Muscle of back (tissue), 13 donors: ENCODE measurements at places on chromosomes 16 and 17.

GRCh38 chr17:51065466-51065865, 55.2 kb downstream of the SPAG9 start:
- no peak for DNase-seq

DNA sequence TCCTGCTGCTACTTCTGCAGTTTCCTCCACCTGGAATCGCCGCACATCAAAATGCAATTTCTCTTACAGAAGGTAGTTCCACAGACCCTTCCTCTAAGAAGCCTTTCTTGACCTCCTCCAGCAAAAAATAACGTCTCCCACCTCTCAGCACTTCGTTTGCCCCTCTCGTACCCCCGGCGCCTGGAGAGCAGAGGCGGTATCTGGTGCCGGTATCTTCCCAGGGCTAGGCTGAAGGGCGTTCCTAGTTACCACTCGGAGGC, 482 bp downstream of the DCTPP1 start:
- no peak for DNase-seq

GRCh38 chr16:22091721-22092120, 620 bp upstream of the VWA3A start:
- no peak for DNase-seq

DNA sequence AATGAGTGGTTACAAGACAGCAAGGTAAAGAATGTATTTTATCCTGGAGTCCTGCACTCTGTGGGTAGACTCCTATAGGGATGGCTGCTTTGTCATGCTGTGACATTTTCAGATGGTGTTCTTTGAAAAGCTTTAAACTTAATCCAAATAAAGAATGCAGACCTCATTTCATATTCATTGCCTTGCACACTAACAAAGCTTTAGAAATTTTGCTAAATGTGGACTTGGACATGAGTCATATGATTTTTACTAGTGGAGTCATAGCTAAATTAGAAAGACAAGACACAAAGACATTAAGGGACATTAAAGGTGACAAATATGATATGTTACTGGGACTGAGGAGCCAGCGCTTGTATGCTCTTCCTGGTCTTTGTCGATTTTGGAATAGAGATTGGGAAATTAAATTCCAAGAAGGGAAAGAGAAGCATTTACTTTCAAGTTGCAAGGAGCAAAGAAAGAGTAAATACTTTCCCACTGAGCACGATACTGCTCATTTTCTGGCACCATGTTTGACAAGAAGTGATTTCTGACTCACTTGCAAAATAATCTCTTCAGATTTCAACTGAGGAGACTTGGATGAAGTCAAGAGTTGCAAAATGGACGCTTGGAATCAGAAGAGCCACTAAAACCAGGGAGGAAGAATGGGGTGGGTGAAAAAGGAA, 152.9 kb upstream of the MYOCD start:
- no peak for DNase-seq

DNA sequence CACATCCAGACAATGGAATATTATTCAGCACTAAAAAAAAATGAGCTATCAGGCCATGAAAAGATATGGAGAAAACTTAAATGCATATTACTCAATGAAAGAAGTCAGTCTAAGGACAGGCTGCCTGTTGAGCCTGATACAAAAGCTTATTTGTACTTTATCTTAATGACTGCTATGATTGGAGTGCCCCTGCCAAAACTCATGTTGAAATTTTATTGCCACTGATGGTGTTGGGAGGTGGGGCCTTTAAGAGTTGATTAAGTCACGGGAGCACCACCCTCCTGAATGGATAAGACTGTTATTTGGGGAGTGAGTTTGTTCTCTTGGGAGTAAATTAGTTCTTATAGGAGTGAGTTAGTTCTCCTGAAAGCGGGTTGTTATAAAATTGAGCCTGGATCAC, 9.9 kb downstream of the C17orf67 start:
- DNase-seq, result no peak

- no peak for DNase-seq
Observed at GRCh38 chr17:68594552-68594951, 6.6 kb downstream of the FAM20A start.

GRCh38 chr17:82231312-82231561, 2.4 kb downstream of the SLC16A3 start:
- no peak for DNase-seq

- no peak for DNase-seq
Observed at GRCh38 chr17:57463103-57463885, 207.0 kb downstream of the MSI2 start.

- DNase-seq, result no peak
Observed at GRCh38 chr17:79435962-79436361, 174.9 kb downstream of the RBFOX3 start.

- peak; percentile 28 for DNase-seq
Observed at GRCh38 chr16:15440852-15441251, 6.5 kb downstream of the BMERB1 start.

- peak; percentile 43 for DNase-seq
Observed at GRCh38 chr16:28543072-28543471, 4.3 kb upstream of the NUPR1 start.

GRCh38 chr17:77865716-77866115, 92.8 kb upstream of the TNRC6C start:
- no peak for DNase-seq

DNA sequence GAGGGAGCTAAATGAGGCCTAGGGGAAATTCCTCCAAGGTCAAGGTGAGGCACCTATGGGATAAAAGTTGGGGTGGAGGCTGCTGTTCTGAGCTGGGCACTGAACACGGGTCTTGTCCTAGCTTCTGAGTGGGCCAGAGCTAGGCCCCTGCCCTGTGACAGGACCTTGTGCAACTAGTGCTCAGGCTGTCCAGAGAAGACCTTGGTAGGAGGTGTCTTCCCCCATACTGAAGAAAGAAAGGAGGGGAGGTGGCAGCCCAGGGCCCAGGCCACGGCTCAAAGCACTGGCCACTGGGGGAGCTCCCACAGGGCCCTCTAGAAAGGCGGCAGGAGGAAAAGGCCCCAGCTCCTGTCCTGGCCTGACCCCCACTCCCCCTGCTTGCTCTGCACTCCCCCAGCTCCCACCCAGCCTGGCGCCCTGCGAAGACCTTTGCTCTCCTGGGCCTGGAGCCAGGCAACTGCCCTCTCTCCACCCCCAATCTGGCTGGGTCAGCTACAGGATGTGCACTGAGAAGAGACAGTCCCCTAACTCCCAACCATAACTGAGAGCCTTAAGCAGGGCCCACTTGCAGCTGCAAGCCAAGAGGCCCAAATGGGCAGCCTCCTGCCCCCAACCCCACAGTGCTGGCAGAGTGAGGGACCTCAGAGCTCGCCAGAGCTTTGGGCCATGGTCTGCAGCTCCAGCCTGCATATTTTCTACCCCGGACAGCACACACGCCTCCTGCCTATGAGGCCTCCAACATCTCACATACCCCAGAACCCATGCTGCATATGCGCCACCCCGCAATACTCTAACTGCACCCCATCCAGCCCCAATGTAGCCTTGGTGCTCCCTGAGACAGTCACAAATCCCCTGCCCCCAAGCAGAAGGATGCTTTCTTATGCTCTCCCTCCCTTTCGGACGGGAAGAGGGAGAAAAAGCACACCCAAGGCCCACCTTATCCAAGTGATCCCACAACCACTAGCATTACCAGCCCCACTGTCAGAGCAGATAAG, 15.3 kb downstream of the HSD11B2 start:
- no peak for DNase-seq

- no peak for DNase-seq
Observed at GRCh38 chr16:63005356-63005755, 969.1 kb upstream of the CDH8 start.

DNA sequence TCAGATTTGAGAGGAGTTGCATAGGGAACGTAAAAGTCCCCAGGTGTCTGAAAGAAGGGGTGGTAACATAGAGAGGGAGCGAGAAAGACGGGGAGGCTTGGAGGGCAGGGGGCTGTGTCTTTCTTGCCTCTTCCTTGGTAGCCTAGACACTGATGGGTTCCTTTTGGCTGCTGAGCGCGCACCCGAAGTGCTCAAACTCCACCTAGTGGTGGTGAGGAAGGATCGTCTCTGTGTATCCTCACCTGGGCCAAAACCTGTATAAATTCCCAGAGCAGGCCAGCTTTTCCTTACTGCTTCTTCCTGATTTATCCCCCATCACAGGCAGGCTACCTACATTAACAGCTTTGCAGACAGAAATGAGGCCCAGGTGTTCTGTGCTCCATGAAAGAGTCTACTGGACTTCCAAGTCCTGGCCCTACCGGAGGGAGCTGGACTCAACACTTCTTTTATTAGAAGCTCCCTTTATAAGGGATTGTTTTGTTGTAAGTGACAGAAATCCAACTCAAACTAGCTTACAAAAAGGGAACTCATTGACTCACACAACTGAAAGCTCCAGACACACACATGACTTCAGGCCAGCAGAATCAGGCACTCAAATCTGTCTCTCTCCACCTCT, 5.5 kb upstream of the SLC25A35 start:
- peak; percentile 50 for DNase-seq

DNA sequence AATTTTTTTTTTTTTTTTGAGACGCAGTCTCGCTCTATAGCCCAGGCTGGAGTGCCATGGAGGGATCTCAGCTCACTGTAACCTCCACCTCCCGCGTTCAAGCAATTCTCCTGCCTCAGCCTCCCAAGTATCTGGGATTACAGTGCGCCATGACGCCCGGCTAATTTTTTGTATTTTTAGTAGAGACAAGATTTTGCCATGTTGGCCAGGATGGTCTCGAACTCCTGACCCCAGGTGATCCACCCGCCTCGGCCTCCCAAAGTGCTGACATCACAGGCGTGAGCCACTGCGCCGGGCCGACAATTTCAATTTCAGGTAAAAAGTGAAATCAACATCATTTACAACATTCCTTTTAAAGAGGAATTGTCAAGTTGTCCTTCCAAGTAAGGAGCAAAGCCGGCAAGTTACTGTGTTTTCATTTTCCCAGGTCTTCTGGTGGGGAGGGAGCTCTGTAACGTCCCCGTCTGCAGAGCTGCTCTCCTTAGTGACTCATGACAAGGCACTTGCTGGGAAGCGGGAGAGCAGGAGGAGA, 873 bp downstream of the NPLOC4 start:
- no peak for DNase-seq

GRCh38 chr17:67245694-67246402, 852 bp upstream of the HELZ start:
- no peak for DNase-seq

DNA sequence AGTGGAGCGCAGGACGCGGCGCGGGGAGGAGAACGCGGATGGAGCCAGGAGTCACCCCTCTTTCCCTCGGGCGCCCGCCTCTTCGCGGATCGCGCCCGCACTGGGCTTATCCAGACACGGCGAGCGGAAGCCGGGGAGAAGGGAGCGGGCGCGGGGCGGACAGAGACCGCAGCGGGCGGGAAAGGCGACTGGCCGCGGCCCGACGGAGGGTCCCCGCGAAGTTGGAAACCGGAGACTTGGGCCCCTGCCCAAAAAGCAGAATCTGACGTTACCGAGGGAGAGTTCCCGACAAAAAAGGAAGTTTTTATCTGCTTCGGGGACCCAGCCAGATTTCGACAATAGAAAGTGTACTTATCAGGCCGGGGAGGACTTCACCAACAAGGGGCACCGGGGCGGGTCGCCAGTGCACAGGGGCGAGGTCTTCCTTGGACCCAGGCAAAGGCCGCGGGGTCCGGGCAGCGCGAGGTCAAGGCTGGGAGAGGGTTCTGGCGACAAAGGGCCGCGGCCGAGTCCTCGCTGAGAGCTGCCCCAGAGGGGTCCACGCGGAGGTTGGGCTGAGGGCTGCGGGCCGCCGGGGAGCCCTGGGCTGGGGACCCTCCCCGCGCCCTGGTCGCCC, 519 bp downstream of the ST6GALNAC2 start:
- DNase-seq, result no peak

GRCh38 chr17:82300707-82301270, 16.6 kb downstream of the CD7 start:
- peak; percentile 63 for DNase-seq

DNA sequence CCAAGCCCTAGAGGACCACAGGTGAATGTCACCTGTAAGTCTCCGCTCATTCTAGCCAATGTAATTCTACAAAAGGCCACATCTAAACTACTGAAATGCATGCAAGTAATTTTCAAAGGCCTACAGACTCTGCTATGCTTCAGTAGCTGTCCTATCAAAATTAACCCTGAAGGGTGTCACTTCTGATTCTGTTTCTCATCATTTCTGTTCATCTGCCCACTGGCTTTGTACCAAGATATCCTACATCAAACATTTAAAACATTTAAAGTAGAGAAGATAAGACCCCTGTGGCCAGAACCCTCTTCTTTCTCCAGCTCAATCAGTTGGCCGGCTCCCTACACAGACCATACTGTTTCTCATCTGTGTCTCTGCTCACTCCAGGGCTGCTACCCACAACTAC, 21.5 kb downstream of the PHF12 start:
- no peak for DNase-seq

DNA sequence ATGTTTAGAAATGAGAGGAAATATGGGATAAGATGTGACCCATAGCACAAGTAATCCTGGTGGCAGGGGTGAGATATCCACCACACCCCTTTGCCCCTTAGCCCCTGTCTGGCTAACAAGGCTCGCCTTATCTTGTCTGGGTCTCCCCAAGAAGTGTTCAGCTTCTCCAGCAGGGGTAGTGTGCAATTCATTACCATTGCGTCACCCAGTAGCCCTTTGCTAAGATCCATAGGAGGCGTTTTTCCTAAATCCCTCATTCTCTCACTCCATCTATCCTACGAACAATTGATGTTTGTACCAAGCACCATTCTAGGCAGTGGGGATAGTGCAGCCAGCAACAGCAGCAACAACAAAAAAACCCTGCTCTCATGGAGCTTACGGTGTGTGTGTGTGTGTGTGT, 30.8 kb downstream of the CCDC42 start:
- no peak for DNase-seq

GRCh38 chr17:65774787-65775186, 213.3 kb upstream of the AXIN2 start:
- DNase-seq, result no peak

DNA sequence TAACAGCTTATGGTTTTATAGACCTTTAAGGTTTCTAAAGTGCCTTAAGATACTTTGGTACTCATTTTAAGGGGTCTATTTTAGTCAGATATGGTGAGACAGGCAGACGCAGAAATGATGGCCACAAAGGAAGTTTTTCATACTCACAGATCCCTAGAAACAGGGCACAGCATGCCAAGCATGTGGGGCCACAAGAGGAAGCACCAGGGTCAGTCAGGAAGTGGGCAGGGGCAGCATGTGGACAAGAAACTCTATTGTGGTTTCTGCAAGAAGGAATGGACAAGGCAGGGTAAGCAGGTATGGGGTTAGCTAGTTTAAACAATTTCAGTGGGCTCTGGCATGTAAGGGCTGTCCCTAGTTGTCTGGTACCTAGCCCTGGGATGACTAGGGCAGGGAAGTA, 8.5 kb downstream of the EFCAB3 start:
- no peak for DNase-seq

DNA sequence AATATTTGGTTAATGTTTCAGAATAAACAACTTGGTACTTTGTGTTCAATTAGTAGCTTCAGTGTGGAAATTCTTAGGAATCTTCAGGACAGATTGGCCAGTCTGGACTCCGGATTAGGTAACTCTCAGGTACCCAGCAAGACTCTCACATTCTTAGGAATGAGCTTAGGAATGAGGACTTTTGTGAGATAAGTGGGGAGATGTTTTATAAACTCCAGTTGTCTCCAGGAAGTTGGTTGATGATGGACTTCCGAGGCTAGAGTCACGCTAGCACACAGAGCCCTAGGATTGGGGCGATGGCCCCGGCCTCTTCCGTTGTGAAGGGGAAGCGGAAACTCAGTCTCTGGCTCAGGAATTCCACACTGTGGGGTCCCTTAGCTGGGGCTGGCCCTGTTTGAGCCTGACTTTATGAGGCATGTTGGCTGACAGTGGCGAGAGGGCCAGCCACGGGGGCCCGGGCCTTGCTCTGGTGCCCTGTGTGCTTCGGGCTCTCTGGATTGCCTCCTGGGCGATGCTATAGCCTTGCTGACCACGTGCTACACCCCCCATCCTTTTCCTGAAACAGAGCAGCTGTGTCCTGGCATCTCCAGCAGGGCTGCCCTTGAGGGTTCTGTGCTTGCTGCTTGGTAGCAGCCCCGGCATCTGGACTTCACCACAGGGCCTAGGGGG, 32.4 kb downstream of the RAB11FIP3 start:
- DNase-seq, result no peak
